ENCODE measurements at places on chromosomes 5 and 9.

GRCh38 chr5:24732184-24732583 is 87.4 kb upstream of the CDH10 start:
- no peak for DNase-seq

GRCh38 chr5:67378256-67378655 is 181.7 kb upstream of the CD180 start:
- no peak for DNase-seq

- DNase-seq, result no peak
These were observed 284.8 kb upstream of the GRAMD2B start for GRCh38 chr5:126138281-126138931.

- DNase-seq, result no peak
These were observed 63.5 kb upstream of the SLC2A8 start for GRCh38 chr9:127333221-127334064.

DNA sequence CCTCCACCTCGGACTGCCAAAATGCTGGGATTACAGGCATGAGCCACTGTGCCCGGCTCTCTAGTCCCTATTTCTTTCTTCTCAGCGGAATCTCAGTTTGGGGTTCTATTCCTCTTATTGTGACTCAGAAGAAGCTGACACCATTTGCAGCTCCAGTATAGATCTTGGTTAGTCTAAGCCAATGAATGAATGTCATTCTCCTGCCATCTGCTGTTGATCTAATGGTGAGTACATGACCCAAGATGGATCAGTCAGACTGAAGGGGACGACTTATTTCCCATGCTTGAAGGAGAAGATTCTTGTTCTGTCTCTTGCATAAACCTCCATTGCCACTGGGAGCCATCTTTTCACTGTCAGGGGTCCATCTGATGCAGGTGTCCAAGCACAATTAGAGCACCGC is 76.0 kb upstream of the KLF9 start:
- no peak for DNase-seq

GRCh38 chr5:106312360-106312759 is 1358.4 kb downstream of the EFNA5 start:
- no peak for DNase-seq

GRCh38 chr9:79061752-79062616 is 509.8 kb upstream of the TLE4 start:
- no peak for DNase-seq

DNA sequence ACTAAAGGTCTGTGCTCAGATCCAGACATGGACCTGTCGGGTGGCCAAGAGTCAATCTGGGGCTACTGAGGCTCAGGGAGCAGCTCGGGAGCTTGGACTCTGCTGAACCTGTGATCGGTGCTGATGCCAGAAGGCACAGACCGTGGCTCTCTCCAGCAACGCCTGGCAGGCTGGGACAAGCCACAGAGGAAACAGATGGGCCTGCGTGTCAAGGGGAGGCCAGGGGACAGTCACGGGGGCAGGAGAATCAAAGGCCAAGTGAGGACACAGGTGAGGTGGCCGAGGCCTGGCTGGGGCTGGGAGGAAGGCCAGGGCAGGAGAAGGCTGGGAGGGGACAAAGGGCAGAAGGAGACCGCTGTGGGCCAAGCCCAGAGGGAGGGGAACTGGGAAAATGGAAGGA is 43.4 kb downstream of the EPB41L4B start:
- DNase-seq, result no peak

- no peak for DNase-seq
These were observed 77.1 kb upstream of the IRX1 start for GRCh38 chr5:3518576-3518975.

DNA sequence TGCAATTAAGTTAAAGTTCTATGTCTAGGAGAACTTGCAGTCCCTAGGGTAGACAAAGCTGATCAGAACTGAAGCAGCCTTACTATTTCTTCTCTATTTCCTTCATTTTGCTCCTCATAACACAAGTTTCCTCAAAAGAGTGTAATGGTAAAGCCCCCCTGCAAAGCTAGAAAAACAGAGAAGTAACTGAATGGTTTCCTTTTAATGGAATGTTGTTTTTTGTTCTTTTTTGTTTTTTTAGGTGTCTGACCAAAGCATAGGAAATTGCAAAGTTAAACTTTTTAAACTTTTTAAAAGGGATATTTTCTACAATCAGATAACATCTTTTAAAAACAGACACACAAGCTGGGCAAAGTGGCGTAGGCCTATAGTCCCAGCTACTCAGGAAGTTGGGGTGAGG is 145.7 kb downstream of the TLE1 start:
- DNase-seq, result no peak

- DNase-seq, result no peak
These were observed 64.3 kb downstream of the GLDC start for GRCh38 chr9:6581253-6581652.

- DNase-seq, result no peak
These were observed 12.5 kb downstream of the LHX6 start for GRCh38 chr9:122216138-122216797.

DNA sequence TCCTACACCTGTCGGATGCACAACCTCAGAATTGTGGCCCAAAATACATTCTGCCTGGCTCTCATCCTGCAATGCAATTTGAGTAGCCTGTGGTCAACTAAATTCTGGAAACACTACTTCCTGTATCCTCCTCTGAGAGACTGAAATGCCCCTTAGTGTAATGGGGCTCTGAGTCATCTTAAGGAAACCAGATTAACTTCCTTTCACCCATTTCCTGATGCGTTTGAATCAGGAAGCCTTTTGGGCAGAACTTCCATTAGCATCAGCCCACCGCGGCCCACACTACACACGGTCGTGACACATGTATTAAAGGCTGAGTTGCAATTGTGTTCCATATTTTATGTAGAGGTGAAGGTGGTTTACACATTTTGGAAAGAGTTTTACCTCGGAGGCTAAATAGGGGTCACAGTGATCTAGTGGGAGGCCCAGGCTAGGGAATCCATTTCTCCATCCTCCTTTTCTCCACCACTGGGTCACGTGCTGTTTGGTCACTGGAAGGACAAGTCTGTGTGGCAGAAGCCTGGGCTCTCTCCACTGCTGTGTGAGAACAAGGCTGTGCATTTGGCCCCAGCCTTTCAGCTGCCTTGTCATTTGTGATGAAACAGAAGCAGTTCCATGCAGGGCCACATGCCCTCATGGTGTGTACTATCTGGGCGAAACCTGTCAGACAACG is 55.9 kb downstream of the DAP start:
- no peak for DNase-seq

GRCh38 chr9:127020036-127020801 is 102.2 kb downstream of the ANGPTL2 start:
- DNase-seq, result no peak

- DNase-seq, result no peak
These were observed 346.9 kb downstream of the GADD45G start for GRCh38 chr9:89951675-89952074.

GRCh38 chr5:40240111-40240510 is 439.6 kb upstream of the PTGER4 start:
- no peak for DNase-seq

DNA sequence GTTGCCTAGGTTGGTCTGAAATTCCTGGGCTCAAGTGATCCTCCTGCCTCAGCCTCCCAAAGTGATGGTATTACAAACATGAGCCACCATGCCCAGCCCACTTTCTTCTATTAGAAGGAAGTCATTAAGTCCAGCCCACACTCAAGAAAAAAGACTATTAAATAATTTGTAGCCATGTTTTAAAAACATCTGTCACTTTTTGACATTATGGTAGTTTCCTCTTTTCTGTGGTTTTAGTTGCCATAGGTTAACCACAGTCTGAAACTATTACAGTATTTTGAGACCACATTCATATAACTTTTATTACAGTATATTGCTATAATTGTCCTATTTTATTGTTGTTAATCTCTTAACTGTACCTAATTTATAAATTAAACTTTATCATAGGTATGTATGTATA is 31.9 kb upstream of the C5orf24 start:
- DNase-seq, result no peak

- DNase-seq, result no peak
These were observed 65.0 kb downstream of the PPP2R2B start for GRCh38 chr5:146813346-146814157.

DNA sequence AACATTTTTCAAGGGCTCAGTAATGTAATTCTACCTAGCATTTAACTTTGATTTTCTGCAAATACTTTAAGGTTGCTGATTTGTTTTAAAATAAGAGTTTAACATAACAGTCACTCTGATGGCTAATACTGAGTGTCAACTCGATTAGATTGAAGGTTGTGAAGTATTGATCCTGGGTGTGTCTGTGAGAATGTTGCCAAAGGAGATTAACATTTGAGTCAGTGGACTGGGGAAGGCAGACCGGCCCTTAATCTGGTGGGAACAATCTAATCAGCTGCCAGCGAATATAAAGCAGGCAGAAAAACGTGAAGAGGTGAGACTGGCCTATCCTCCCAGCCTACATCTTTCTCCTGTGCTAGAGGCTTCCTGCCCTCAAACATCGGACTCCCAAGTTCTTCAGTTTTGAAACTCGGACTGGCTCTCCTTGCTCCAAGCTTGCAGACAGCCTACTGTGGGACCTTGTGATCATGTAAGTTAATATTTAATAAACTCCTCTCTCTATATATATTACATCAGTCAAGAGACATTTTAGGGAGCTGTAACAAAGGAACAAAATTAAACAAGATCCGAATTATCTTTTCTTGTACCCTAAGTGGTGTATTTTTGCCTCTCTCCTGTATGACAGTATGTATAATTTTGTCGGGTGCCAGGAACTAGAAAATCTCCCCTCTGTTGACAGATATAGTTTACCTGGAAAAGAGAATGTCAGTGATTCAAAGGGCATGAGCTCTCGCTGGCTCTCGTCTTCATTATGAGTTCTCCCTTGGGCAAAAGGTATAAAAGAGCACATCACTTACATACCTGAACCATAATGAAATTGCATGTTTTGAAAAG is 576.1 kb downstream of the LRRC70 start:
- DNase-seq, result no peak

DNA sequence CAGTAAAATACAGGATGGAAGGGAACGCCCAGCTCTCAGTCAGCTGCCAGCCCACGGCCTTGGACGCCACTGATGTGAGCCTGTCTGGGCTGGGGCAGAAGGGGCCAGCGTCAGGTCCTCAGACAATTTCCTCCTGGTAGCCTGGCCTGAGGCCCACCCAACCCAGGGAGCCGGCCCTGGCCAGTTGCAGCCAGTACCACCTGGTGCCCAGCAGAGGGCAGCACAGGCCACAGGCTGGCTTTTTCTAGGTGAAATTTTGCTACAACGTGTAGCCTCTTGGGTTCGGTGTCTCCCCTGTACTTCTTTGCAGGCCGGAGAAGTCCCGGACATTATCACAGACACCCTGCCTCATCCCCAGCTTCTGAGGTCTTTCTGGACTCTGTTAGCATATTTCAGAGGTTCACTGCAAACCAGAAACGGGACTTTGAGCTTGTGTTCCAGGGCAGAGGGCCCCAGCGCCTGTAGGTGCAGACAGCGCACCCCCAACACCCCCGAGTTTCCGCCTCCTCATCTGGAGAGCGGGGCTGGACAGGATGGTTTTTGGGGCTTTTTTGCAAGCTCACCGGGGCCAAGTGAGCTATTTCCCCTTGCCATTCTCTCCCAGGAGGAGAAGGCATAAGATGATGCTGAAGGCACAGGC is 45.9 kb upstream of the KCNMB1 start:
- DNase-seq, result peak; percentile 7

GRCh38 chr9:129204840-129205239 is 26.8 kb upstream of the IER5L start:
- no peak for DNase-seq

Data from NK-92 treated with Interleukin-12 subunit alpha and Interleukin-12 subunit beta, amount 100 ng/mL, for 24 hours (cell line).